ENCODE measurements at places on chromosomes 7 and 10.

DNA sequence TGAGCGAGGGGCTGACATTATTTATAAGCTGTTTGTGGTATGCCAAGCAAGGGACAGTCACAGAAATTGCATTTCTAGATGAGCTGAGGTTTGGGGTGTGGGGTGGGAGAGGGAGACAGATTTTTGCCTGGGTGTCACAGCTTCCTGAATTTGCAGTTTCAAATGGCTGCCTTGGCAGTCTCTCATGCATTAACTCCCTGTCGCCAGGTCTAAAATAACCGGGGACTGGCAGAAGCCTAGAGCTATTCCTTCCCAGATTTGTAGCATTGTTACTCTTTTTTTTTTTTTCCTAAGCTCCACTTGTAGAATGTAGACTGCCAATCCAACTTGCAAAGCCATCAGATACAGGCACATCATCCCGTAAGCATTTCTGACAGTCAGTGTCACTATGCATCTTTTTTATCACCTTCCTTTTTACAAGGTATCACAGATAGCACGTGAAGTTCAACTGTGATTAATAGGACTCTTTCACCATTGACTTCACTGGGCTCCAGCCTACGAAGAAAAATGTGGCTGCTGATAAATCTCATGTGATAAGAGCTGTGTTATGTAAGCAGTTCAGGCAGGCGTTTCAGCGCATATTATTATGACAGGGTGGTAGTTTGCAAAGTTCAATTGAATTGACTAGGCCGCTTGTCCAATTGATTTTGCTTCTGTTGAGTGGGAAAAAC lies 130.7 kb upstream of the CELF2 start:
- DNase-seq, result no peak

- no peak for DNase-seq
Observed at GRCh38 chr7:133491846-133492652, 239.2 kb downstream of the EXOC4 start.

- DNase-seq, result no peak
Observed at GRCh38 chr7:11540271-11540761, 291.7 kb downstream of the THSD7A start.

DNA sequence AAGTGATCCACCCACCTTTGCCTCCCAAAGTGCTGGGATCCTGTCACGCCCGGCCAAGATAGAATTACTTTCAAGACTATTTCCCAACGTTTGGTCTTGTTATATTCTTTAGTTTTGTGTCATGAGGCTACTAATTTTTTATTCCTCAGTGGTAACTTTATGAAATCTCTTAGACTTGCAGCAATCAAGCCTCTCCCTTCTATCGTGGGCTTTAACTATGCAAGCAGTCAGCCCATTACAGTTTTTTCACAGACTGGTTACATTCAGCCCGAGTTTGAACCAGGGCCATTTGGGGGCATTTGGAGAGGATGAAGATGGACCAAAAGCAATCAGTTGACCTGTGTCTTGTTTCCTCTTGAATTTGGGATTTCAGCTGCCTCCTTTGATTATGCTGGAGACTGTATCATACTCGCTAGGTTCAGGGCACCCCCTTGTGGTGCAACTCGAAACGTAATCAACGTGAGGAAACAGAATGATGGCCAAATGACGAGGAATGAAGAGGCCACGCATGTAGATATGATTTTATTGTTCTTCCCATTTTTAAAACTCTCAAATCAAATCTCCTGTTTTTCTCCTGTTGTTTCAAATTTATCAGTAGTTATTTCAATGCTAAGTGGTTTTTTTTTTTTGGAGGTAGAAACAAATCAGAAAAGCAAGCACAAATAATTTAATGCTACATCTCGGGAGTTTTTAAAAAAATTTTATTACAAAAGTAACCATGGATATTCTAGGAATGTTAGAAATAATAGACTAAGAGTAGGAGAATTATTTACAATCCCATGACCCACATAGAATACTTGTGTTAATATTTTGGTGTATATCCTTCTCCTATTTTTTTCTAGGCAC lies 151.6 kb downstream of the KIAA1217 start:
- DNase-seq, result no peak

All from activated CD4-positive, alpha-beta T cell treated with anti-CD3 and anti-CD28 coated beads for 1 hour (primary cell).